ENCODE measurements at places on chromosomes 6 and 20.

DNA sequence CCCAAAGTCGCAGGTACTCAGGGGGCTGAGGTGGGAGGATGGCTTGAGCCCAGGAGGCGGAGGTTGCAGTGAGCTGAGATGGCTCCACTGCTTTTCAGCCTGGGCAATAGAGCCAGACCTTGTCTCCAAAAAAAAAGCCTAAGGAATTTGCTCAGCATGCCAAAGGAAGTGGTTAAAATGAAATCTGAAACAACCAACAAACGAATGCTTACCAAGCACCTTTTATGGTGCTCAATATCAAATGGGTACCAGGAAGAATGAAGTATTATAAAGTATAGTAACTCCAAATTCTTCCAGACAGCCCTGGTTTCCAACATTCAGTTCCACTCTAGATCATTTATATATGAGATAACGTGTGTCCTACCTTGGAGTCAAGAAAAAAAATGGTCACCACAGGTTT, 14.0 kb downstream of the GMDS start:
- DNase-seq: no peak

DNA sequence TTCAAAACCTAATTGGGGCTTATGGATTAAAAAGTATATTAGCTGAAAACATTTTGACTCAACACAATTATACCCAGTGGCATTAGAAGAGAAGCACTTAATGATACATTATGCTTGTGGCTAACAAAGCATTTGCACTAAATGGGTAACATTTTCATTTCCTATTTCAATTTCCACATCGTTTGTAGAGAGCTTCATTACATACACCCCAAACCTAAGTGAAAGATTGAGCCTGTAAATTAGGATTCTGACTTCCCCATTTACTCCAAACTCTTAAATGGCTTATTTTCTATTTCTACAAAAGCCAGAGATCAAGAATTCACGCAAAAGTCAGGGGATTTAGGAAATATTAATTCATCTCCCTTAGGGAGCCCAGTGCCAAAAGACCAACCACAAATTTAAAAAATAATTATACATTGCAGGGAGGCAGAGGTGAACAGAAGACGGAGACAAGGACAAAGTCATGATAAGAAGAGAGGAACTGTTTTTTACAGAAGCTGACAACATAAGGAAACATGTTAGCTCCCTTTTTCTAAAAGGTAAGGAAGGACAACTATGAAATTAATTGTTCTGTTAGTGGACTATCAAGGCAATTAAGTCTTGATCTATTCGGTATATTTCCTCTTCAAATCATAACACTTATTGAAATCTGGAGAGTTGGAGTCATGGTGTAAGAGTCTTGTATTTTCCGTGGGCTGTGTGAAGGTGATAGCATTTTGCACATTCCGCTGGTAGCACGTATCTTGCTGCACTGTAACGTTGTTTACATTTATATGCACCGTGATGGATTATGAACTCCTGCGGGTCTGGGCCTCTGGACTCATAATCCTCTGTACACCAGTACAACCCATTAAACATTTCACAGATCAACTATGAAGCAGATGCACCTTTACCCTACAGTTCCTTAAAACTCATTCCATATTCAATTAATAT, 24.8 kb upstream of the EZR start:
- DNase-seq: no peak

GRCh38 chr20:37627060-37627766, 66.6 kb upstream of the CTNNBL1 start:
- DNase-seq: no peak

DNA sequence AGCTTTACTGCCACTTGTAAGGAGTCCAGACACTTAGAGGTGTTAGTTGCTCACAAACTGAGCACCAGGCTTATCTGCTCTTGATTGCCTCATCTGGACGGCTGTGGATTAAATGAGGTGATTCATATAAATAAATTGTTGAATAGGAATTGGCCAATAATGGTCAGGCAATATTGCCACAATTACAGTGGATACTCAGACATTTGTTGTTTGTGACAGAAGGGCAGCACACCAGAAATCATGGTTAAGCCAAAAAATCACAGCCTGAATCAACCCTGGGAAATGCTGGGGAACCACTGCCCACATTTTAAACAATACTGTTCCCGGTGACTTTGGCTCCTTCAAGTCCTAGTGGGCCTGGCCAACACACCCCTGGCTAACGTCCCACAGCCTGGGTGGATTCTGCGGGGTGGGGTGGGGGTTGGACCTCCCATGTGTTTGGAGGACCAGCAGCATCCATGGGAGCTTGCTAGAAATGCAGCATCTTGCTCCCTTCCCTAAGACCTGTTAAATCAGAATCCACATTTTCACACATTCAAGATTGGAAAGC, 29.5 kb upstream of the SPDEF start:
- no peak for DNase-seq

DNA sequence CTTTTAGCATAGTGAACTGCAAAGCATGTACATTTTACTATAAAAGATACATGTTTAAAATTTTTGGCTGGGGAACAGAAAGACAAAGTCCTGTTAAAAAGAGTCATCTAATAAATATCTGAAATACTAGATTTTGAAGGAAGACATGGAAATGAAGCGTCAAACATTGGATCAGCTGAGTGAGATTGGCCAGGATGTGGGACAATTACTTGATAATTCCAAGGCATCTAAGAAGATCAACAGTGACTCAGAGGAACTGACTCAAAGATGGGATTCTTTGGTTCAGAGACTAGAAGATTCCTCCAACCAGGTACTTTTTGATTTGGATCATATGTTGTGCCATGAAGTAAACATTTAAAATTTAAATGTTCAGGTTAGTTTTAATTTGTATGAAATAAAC, 162.3 kb downstream of the UTRN start:
- DNase-seq: no peak

DNA sequence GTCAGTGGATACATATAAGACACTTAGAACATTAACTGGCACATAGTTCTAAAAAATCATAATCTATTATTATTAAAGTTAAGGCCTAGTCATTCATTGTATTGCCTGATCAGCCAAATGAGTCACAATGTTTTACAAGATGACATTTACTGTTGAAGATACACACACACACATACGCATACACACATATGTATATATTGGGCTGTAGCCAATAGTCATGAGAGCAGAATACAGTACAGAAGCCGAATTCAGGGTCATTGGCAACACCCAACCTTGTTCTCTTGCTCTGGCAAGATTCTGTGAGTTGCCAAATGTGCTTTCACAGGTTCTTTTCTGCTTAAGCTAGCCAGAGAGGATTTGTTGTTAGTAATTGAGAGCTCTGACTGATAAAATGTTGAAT, 922.8 kb upstream of the MAP3K7 start:
- DNase-seq: no peak
